Cardiac septum (tissue), 1 donor: ENCODE measurements at places on chromosomes 1 and 21. TPM values are rescaled to one million over a fixed set of nuclear protein-coding genes. Genes with fewer than 3 reads are reported as not detected.

DNA sequence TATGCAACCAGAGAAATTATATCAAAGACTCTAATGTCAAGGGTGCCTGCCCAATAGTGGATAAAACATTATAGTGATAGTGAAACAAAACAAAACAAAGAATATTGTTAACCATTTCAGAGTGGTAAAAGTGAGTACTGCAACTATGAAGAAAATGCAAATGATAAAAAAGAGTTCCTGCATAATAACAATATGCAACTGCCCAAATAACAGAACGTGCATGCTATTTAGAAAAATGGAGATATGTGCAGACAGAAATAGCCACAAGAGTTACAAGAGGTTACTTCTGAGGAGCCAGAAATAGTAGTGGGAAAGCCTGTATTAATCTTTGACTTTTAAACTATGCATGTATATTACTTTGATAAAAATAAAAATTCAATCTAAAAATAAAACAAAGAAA lies 302.5 kb downstream of the NEGR1 start:
- DNase-seq, result no peak

Gene OR2T2
- total RNA-seq, result not detected

GRCh38 chr1:112520166-112520565 lies 11.4 kb downstream of the WNT2B start:
- no peak for DNase-seq

DNA sequence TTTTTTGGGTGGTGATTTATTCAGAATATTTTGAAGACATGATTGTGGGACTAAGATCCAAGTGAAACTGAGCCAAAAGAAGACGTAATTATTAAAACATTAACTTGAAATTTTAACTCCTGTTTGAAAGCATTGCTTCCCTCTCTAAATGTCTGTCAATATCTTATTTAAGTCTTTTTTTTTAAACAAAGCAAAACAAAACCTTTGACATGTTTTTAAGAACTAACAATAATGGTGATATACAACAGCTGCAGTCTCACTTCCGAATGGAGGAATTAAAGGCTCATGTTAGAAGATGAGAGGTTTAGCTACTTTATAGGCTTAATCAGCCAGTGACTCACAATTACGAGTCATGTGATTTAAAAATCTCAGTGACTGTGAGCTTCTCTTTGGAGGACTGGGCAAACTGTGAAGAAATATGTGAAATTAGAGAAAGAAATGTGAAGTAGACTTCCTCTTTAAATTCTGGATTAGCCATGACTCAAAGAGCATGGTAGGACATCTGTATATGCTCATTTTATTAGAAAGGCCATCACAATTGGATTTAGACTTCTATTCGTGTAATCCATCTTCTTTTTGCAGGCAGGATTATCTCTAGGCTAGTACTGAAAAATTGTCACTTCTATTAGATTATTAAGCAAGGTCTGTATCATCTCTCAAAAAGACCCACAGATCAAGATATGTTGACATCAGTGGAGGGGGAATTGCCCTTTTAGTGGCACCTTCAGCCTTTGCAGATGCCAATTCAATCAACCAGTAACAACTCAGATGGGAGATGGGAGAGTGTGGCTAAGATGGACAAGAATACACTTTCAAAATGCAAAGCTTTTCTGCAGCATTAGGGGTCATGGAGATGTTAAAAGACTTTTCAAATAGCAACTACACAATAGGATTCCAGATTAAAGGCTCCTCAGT lies 28.7 kb downstream of the KCNA3 start:
- DNase-seq, result no peak

- no peak for DNase-seq
These were observed 29.5 kb downstream of the LDLRAP1 start for GRCh38 chr1:25572708-25573590.

- DNase-seq, result no peak
These were observed 109.8 kb downstream of the JAK1 start for GRCh38 chr1:64856553-64856952.

GRCh38 chr1:38881487-38881886 lies at the start of gene GJA9:
Gene GJA9, minus strand, starts transcription at chr1:38881587. Its CDS starts 5,489 bp downstream, at chr1:38876098.
- no peak for DNase-seq

- DNase-seq, result no peak
These were observed 452.6 kb upstream of the CAMK1G start for GRCh38 chr1:209130886-209131285.

GRCh38 chr1:156160743-156161171 lies 7.4 kb downstream of the SEMA4A start:
- DNase-seq, result peak; percentile 90

DNA sequence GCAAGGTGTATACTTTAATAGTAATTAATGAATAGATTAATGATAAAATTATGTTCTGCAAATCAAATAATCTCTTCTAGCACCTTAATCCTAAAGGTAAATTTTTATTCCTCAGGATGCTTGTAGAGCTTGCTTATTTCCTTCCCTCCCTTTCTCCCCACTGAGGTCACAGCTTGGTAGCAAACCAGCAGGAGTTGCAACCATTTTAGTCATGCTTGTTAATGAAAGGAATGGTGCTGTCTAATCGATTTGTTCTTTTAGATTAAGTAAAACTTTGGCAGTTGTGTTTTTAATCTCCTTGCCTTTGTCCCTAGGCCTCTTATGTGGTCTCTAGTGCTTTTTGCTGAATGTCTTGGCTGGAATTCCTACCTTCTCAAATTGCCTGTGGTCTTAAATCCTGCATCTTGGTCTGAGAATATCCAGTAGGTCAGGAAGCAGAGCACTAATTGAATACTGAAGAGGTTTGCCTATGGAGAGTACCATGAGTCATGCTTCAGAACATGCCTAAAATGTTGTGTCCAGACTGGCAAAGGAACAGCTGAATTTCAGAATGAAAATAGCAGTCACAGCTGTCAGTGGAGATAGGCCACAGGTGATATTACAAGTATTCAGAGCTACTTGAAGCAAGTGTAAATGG lies 36.3 kb upstream of the RWDD3 start:
- DNase-seq, result no peak

GRCh38 chr21:40043423-40043822 lies 176.2 kb downstream of the PCP4 start:
- DNase-seq, result no peak

DNA sequence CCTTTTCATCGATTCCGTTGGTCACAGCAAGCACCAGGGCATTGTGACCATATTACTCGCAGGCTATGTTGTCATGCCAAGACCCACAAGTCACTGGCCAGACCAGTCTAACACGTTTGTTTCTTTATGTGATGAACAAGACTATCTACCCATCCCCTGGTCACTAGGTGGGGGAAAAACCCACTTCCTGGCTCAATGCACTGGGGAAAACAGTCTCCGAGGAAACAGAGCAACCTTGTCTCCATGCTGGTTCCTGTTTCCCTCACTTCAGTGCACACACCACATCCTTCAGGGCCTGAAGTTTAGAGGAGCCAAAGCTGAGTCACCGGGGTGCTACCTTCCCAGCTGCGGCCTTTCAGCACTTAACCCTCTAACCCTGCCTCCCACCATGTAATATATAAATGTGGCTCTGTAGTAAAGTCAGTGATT lies 20.9 kb downstream of the ERICH3 start:
- no peak for DNase-seq

DNA sequence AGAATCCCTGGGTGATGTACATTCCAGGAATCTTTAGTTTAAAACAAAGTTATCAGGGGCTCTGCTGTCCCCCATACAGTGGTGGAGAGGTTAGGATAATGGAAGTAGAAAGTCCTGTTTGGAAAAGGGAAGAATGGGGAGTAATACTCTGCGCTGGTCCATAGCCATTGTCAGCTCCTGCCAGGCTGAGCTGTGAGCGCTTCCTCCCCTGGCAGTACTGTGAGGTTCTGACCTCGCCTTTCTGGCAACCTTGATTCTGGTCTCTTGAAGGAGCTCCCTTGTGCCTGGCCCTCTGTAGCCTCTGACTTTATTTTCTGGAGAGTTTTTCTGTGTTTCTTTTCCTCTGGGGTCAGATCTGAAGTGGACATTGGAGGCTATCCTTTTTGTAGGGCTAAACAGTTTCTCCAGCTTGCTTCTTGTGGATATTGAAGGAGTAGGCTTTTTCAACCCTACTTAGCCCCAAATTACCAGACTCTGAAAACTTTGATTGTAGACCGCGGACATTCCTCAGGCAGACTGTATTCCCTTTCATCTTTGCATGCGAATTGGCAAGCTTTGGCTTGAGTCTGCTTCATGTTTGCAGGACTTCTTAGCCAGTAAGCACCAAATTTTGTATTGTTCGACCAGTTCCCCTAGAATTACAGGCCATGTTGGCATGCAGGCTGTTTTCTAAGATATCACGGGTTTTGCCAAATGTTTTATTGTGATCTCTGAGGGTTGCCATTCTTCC lies 13.8 kb downstream of the UBE4B start:
- DNase-seq, result no peak

Gene LMOD1
- total RNA-seq, result 9.6 TPM

- peak; percentile 20 for DNase-seq
These were observed 59.5 kb downstream of the BACE2 start for GRCh38 chr21:41227357-41228005.

Gene DPT
- total RNA-seq, result 32.1 TPM

GRCh38 chr1:20732071-20732587 lies 374 bp downstream of the SH2D5 start:
- DNase-seq, result no peak
